NCI-H526 treated with DMSO at 0.1 percent for 48 hours (cell line): ENCODE measurements at places on chromosomes 12 and 14.
A peak's percentile ranks its signal among the peaks of the same experiment; 100 is the strongest.

- no peak for DNase-seq
Measured at GRCh38 chr14:101717663-101718490, 43.6 kb upstream of the PPP2R5C start.

DNA sequence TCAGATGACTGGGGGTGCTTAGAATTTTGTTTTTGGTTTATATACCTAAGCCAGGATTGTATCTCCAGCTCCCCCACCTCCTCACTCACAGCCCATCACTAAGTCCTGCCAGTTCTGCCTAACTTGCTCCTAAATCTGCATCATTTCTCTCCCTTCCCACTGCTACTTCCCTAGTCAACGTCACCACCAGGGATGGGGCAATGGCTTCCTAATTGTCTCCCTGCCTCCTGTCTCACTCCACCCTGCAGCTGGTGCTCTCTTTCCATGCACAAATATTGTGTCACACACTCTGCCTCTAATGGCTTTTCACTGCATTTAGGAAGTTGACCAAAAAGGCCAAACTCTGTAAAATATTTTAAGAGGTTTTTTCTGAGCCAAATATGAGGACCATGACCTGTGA lies 11.5 kb downstream of the OAS2 start:
- DNase-seq: no peak

DNA sequence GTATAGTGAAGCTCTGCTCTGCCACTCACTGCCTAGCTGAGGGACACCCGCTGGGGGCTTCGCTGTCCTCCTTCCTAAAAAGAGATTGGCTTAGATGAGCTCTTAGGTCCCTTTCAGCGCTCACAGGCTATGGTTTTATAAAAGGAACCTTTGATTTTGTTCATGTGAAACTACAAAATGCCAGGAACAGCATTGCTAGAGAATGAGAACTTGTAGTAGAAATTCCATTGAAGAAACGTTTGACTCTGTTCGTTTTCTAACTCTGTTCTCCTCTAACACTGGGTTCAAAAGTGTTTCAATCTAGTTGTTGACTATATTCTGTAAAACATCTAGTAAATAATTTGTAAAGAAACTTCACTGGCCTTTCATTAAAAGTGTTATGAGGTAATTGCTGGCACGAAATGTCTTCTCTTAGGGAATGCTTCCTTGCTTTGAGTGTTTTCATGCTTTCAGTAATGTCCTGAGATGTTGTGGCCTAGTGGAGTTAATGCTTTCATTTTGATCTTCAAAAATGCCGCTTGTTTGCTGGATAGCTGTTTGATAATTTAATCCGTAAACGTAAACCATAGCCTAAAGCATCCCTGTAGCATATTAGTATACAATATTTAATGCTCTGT lies 1.6 kb downstream of the MARK3 start:
- no peak for DNase-seq

DNA sequence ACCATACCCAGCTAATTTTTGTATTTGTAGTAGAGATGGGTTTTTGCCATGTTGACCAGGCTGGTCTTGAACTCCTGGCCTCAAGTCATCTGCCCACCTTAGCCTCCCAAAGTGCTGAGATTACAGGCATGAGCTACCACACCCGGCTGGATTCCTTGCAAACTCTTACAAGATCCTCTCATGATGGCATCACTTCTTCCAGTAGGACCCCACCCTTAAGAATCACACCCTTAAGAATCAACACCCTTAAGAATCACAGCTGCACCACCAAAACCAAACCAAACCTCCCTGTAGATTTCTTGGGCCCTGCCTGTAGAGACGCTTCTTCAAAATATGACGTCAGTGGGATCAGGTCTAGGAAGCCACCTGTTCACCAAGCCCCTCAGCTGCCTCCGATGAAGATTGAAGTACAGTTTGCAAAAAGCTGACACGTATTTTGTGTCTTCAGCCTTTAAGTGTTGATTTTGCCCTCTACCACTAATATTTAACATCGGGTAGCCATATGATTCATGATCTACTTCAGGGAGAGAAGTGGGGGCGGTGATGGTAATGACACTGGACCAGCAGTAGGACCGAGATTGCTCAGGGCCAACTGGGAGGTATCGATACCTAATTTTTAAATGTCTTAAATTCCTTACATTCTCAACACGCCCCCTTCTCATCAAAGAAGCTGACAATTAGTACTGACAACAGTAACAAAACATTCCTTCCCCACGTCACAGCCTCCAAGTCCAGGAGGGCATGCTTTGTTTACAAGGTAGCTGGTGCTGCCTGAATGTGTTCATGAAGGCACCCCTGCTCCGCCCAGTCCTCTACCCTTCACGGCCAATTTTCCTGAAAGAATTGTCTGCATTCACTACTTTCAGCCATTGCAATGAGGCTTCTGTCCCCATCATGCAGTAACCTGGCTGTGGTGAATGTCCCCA lies 57.2 kb downstream of the ESRRB start:
- no peak for DNase-seq

- DNase-seq: no peak
Measured at GRCh38 chr12:58601529-58601928, 318.8 kb downstream of the LRIG3 start.

- DNase-seq: no peak
Measured at GRCh38 chr12:82723093-82723492, 36.4 kb downstream of the TMTC2 start.

DNA sequence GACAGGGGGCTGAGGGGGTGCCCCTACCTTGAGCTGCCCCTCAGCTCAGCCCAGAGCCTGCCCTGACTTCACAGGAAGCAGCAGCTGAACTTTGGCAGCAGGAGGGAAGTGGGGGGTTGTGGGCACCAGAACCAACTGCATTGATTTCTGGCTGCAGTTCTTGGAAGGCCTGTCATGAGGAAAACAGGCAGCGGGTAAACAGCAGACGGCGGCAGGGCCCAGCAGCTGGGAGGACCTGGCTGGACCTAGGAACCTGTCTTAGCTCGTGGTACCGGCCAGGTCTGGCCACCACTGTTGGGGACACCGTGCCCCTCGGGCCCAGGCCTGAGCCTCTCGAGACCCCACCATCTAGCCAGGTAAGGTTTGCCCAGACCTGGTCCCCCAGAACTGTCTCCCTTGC lies 154.2 kb upstream of the MYL2 start:
- no peak for DNase-seq

DNA sequence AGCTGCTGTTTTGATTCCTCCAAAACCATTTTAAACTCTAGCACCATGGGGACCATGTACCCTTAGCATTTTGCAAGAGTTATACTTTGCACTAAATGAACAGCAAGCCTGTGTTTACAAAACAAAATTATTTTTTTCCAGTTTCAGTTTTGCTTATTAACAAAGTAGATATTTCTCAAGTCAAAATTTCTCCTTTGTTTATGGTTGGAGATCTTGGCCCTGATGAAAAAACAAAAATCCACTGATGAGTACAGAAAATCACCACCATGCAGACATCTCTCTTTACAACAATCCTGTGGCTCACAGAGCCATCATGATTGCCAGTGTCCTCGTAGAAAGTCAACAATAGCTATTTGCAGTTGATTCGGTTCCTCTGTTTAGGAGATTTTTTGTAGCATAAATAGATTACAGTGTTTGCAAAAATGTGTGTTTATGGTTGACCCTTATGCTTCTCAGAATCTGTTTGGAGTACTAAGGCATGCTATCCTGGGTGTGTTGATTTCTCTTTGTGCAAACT lies 201.1 kb upstream of the NUDT4 start:
- no peak for DNase-seq

- no peak for DNase-seq
Measured at GRCh38 chr14:103765526-103765925, 49.9 kb downstream of the ZFYVE21 start.

DNA sequence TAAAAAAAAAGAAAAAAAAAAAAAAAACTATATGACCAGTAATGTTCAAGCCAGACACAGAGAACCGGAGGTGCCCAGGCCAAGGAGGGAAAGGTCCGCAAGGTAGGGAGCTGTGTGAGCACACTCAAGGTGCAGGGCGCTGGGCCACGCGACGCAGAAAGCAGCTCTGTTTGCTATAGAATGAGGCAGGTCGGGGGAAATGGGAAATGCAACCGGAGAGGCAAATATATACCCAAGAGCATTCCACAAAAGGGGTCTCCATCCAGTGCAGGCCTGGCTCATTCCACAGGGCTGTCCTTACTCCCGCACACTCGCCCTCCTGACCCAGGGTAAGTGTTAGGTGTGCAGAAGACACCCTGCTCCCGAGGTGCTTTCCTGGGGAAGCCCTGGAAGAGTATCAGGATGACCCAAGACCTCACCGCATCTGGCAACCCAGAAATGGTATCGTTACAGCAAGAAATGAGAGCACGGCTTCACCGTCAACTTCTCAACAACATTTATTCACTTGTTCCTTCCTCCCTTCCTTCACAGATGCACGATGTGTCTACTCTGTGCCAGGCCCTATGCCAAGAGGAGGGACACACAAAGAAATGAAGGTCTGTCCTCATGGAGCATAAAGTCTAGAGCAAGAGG lies 86.4 kb downstream of the BCL11B start:
- no peak for DNase-seq

DNA sequence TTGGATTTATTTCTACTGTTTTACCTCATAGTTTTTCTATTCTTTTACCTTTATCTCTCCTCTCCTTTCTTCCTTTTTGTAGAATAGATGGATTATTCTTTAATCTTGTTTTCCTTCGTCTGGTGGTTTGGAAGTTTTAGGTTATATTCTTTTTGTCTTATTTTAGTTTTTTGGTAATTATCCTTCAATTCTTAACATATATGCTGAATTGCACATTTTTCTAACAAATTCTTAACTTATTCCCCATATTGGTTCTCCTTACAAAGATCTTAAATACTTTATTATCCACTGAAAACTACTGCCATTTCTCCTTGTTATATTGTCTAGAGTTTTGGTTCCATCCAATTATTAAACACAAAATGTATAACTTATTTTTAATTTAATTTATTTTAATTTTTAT lies 42.3 kb downstream of the CATSPERB start:
- DNase-seq: no peak

GRCh38 chr14:77026930-77027537 lies 1.5 kb downstream of the IRF2BPL start:
- no peak for DNase-seq

GRCh38 chr14:73727166-73727565 lies 13.0 kb upstream of the PNMA1 start:
- DNase-seq: no peak

- DNase-seq: no peak
Measured at GRCh38 chr12:22635812-22636211, 10.8 kb downstream of the ETNK1 start.

DNA sequence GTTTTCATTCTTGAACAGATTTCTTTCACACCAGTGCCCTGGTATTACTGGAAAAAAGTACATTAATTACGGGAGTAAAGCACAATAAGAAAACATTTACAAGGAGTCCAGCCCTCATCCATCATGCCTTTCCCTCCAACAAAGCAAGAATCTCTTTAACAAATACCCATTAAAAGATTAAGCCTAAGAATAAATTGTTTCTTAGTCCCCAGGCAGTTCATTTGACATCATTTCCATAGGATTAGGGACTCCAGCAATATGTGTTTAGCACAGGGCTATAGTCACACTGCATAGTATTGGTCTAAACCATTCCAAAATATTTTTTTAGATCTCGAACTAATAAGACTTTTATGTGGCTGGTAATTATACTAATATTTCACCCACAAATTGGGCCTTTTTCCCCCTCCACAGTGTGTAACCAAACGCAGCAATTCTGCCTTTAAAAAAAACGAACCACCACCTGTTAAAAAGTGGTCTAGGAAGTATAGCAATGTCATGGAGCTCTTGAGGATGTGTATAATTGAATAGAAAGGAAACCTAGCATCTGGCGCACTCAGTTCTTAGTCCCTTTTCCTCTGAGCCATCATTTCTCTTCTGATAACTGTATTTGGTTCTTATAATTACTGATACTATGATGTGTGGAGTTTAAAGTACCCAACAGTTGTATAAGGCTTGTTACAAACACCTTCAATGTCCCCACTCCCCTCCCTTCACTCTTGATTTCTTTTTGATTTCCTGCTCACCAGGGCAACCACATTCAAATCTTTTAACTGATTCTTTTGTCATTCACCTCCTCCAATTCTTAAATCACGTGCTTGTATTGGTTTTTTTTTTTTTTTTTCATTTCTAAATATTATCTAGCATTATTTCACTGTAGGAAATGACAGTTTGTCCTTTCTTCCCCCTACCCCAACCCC lies 138.7 kb downstream of the ETV6 start:
- peak; percentile 58 for DNase-seq

DNA sequence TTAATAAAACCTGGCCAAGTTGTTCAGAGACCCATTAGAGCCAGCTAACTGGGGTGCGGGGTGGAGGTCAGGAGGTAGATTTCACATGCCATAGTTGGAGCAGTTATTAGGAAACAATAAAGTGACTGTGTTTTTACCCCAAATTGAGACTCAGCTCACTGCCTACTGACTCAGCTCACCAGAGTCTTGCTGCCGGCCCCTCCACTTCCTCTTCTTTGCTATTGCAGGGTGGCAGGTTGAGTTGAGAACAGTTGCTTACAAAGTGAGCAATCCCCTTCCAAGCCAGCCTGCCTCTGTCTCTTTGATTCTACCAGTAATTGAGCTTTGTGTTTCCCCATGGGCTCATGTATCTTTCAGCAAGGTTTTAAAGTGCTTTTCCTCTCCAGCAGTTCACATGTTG lies 12.9 kb downstream of the ST8SIA1 start:
- DNase-seq: no peak
